ENCODE measurements at places on chromosomes 11 and 22.

- DNase-seq, result no peak
Observed at GRCh38 chr11:92276773-92277172, 52.2 kb downstream of the FAT3 start.

DNA sequence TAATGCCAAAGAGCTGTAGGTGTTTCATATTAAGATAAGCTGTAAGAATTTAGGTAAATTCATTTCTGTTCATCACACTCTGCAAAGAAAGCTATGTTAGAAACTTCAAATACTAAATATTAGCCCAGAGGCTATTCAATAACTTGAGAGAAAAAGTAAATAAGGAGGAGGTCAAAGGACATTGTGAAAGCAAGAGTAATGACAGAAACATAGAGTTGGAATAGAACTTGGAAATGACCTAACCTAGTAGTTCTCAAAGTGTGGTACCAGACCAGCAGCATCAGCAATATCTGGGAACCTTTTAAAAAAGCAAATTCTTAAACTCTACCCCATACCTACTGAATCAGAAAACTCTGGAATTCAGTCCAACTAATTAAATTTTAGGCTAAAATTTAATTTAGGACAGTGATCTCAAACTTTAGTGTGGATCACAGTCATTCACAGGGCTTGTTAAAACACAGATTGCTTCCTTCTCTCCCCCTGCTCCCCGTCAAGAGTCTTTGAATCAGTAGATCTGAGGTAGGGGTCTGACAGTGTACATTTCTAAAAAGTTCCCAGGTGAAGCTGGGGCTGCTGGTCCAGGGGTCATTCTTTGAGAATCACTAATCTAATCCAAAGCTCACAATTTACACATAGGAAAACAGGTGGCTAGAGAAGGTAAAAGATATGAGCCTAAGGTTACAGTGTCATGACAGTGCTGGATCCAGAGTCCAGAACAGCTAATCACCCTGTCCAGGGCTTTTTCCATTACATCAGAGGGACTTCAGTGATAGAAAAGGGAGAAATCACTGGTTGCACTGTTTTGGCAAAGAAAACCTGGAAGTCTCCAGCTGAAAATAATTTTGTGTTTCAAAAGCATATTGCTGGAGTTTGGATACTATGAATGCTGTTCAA, 241.1 kb downstream of the SOX6 start:
- no peak for DNase-seq

DNA sequence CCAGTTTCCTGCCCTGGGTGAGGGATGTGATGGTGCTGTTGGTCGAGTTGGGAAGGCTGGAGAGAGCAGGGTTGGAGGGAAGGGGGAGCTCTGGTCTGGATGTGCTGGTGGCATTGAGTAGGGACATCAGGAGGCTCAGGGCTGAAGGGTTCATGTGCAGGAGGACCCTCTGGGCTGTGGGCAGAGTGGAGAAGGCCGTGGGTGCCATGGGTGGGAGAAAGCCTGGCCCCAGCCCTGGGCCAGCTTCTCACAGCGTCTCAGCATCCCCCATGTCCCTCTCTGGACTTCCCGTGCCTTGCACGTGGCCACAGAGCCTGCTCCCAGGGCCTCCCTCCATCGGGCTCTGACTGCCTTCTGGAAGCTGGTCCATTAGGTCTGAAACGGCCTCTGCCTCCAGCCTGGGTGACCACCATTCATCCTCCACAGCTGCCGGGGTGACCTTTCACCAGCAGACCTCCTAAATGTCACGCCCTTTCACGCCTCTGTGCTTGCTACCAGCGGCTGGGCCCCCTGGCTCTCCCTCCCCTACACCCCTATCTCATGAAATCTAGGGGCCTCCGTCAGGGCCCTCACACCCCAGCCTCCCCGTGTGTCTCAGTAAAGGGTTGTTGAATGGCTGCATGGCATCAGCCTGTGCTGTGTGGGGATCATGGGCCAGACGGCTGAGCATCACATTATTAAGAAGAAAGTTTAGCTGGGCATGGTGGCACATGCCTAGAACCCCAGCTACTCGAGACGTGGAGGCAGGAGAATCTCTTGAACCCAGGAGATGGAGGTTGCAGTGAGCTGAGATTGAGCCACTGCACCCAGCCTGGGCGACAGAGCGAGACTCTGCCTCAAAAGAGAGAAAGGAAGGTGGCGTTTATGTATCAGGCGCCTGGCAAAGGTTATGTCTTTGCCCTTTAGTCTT, 25.5 kb downstream of the MYO7A start:
- no peak for DNase-seq

GRCh38 chr22:23376256-23376655, 195.9 kb downstream of the BCR start:
- DNase-seq, result peak; percentile 9

DNA sequence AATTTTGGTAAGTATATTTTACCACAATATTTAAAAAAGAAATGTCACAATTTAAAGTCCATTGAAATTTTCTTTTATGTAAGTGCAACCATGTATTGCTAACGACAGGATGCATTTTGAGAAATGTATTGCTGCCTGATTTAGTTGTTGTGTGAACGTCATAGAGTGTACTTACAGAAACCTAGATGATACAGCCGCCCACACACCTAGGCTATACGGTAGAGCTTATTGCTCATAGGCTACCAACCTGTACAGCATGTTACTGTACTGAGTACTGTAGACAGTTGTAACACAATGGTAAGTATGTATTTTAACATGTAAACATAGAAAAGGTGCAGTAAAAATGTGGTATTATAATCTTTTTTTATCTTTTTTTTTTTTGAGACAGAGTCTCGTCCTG, 48.1 kb downstream of the CBL start:
- no peak for DNase-seq

- DNase-seq, result no peak
Observed at GRCh38 chr11:135074397-135074998, 662.5 kb upstream of the B3GAT1 start.

- no peak for DNase-seq
Observed at GRCh38 chr22:35605851-35606481, 11.2 kb downstream of the MB start.

- no peak for DNase-seq
Observed at GRCh38 chr22:22934543-22935055, 47.0 kb downstream of the IGLL5 start.

GRCh38 chr11:128471138-128471661, 116.2 kb downstream of the ETS1 start:
- DNase-seq, result no peak

GRCh38 chr11:127000291-127000968, at the start of gene KIRREL3:
Gene KIRREL3, minus strand, starts transcription at chr11:127000770.
- DNase-seq, result peak; percentile 12

DNA sequence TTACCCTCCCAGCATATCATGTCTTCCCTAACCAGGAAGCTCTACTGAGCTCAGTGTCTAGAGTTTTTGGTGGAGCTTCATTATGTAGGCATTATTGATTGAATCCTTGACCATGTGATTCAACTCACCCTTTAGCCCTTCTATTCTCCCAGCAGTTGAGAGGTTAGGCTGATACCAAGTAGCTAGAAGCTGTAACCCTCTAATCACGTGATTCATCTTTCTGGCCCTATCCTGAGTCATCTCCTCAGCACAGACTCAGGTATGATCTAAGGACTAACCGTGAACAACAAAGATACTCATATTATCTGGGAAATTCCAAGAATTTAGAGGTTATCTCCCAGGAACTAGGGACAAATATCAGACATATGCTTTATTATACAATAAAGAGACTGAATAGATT, 625.5 kb downstream of the JRKL start:
- DNase-seq, result no peak

DNA sequence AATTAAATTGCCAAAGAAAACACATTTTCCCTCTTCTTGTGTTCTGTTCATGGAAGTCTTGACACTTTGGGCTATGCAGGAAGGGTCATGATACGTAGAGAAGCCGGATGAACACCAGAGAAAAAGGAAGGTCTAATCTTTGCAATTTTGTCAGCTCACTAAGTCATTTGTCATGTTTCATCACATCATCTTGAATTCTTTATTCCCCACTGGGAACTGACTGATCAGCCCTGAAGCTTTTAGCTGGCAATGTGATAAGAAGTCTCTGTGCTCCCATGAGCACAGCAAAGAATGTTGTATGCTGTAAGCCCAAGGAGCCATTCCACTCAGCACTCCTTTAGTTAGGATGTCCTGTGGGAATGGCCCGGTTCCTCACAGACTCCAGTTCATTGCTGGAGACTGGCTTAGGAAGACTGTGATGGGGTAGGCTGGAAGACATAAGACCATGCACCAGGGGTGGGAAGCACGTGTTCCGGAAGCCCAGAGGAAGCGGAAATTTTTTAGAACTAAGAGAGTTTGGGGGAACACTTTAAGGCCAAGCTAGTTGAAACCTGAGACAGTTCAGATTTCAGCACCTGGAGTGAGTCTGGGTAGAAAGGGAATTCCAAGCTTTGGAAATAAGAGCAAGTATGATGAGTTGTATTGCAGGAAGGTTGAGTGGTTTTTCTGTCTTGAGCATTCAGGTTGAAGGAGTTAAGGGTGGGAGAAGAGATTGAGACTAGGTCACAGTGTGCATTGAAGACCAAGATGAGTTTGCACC, 306.7 kb upstream of the MTNR1B start:
- no peak for DNase-seq

DNA sequence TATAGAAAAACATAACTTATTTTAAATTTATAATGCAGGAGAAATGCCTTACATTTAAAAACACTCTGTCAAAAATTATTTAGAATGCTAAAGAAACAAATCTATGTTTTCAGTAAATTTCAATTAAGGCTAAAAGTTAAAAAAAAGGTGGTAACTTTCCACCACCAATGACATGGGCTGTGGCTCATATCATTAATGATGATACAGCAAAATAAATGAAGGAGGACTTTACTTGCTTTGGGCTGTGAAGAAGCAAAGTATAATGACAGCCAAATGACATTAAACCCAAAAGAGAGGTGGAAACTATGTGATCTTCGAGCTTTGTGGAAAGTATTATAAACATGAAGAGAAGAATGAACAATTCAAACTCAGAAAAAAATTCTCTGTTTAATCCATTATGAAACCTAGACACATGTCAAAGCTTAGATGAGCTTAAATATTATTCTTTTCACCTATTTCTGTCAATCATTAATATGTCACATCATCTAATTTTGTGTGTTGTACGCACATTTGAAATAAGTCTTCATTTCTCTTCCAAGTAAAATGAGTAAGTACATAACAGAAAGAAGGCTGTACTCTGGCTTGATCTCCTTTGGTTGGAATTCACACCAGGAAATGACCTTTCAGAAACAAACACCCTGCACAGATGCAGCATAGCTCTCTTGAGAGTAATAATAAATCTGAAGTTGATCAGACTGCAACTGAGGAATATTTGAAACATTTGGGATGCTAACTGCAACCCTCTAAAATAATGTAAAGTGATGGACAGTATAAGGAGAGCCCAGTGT, 265.8 kb downstream of the TTC28 start:
- no peak for DNase-seq

DNA sequence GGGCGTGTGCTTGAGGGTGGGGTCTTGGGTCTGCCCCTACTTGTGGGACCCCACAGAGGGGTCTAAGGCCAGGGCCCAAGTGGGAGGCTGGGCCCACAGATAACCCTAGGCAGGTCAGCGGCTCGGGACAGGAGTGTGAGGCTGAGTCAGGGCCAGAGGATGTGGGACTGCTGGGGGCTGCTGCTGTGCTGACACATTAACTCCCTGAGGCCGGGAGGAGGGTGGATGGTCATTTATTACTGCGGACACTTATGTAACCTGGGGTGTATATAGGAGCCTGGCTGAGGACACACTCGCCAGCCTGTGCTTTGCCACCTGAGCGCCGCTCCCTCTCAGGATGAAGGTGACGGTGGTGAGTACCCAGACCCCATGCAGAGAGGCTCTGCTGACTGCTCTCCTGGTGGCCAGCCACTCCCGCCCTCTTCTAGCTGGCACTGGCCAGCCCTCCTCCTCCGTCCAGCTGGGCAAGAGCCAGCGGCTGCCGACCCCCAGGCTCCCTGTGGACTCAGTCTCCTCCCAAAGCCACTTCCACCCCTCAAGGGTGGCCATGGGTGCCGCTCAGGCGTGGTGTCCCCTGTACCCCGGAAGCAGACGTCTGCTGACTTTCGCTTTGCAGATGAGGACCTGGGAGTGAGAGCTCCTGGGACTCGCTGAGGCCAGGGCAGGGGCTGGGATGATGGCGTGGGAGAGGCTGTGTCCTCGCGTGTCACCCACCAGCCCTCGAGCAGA, at the start of gene MIOX:
MIOX (plus strand) TSS at position 299 of the 729 bp plus-strand sequence; CDS start at position 338, 39 bp downstream.
- DNase-seq, result no peak

GRCh38 chr22:34116126-34116525, 195.8 kb upstream of the LARGE1 start:
- no peak for DNase-seq

GRCh38 chr22:31943206-31943977, 943 bp upstream of the YWHAH start:
- DNase-seq, result no peak

GRCh38 chr11:75270896-75271418, 30.4 kb downstream of the TPBGL start:
- no peak for DNase-seq

- no peak for DNase-seq
Observed at GRCh38 chr11:2368178-2368850, 8.8 kb upstream of the CD81 start.

- DNase-seq, result no peak
Observed at GRCh38 chr11:131644204-131644795, 273.9 kb downstream of the NTM start.

GRCh38 chr11:117925198-117925925, 3.8 kb downstream of the TMPRSS13 start:
- no peak for DNase-seq

GRCh38 chr11:45398325-45398724, 112.2 kb upstream of the SYT13 start:
- DNase-seq, result no peak

- no peak for DNase-seq
Observed at GRCh38 chr22:20903093-20903492, 14.1 kb upstream of the CRKL start.

DNA sequence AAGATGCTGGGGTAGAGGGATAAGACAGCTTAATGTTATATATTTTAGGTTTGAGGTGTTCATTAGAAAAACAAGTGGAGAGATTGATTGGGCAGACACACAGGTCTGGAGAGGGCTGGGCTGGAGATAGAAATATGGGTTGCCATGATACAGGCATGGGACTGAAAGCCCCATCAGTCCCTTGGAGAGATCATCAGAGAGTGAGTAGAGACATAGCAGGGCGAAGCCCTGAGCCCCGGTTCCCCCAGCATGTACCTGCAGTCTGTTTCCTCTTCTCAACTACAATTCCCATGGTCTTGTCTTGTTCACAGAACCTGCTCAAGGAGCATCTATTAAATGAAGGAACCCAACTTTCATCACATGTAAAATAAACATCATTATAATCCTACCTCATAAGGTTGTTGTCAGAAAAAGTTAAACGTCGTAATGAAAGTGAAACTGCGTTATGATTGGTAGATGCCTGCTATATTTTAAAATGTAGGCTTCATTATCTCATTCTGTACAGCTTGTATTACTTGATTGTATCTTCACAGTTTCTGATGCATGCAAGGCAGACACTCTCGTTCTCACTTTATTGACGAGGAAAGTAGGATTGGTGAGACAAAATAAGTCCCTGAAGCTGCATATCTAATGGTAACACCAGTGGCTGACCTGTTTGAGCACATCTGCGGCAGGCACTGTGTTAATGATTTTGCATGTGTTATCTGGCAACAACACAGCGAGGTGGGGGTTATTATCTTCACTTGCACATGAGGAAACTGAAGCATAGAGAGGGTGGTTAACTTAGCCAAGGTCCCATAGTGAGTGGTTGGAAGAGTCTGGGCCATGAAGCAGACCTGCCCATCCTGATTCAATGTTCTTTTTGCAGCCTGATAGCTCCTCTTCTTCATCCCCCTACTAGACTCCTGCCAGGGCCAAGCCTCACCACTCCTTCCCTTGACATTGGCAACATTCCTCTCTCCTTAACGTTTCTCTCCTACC, 63.5 kb downstream of the ENDOD1 start:
- no peak for DNase-seq
